Esophagus mucosa (tissue), 1 donor: ENCODE measurements at places on chromosomes 3 and 15.

GRCh38 chr15:70113304-70113700 lies 15.6 kb upstream of the TLE3 start:
- peak; percentile 9 for ATAC-seq

- ATAC-seq = no peak
Observed at GRCh38 chr15:65918357-65918920, 49.1 kb downstream of the RAB11A start.

GRCh38 chr3:115359536-115359935 lies 212.4 kb upstream of the ZBTB20 start:
- no peak for ATAC-seq

GRCh38 chr3:28243424-28244106 lies 2.1 kb downstream of the CMC1 start:
- no peak for ATAC-seq

GRCh38 chr15:51889486-51889885 lies 60.0 kb downstream of the TMOD3 start:
- ATAC-seq = no peak

GRCh38 chr3:9783954-9784353 lies 8.3 kb downstream of the TADA3 start:
- ATAC-seq = no peak

DNA sequence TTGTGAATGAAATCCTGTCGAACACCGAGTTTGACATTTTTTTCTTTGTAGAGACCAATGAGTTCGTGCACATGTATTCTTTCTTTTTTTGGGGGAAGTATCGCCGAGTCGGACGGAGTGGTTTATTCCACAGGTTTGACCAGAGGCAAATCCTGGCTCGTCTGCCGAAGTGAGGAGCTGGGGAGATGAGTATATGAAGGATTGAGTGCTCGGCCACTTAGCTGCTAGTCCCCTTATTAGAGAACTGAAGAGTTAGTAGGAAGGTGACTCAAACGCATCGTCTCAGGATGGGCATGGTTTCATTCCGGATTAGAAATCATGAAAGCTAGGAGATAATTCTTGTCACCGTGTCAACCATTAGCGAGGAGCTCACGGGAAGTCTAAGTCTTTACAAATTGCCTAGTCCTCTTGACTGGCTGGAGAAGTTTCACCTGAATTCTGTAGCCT lies 154.7 kb upstream of the GOLIM4 start:
- no peak for ATAC-seq

GRCh38 chr3:32110233-32110760 lies 3.9 kb downstream of the GPD1L start:
- ATAC-seq = no peak

DNA sequence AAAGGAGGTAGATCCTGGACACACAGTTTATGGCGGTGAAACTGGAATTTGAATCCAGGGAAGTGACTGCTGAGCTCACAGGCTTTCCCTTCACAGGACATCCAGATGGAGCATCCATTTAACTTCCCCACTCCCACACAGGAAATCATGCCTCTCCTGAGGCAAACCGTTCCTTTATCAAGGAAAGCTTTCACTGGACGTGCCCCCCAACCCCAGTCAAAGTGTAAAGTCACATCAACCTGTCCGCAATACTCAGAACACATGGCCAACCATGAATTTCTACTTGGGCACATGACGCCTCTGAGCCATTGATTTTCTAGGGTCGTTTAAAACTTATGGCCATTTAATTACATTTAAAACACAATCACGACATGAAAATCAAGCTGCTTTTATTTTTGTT lies 2.9 kb downstream of the PCOLCE2 start:
- ATAC-seq = no peak

DNA sequence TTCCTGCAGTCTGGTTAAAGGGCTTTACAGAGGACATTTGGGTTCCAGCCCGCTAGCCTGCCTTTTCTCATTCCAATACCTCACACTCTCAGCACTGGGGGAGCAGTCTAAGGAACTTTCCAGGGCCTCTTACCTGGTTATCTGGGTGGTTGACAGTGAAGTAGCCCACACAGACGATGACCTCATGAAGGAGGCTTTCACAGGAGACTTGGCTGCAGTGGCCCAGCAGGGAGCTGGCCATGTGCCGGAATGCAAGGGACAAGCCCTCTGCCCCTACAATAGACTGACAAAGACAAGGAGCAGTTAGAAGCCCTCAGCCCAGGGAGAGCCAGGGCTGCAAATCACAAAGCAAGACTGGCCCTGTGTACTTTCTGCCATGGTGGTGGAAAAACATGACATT lies 39.5 kb downstream of the ISL2 start:
- no peak for ATAC-seq

DNA sequence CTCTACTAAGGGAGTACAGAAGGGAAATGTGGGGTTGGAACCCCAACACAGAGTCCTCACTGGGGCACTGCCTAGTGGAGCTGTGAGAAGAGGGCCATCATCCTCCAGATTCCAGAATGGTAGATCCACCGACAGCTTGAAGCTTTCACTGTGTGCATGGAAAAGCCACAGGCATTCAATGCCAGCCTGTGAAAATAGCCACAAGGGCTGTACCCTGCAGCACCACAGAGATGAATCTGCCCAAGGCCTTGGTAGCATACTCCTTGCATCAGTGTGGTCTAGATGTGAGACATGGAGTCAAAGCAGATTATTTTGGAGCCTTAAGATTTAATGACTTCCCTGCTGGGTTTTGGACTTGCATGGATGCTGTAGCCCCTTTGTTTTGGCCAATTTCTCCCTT lies 39.3 kb upstream of the KCNMB2 start:
- no peak for ATAC-seq

GRCh38 chr3:22117091-22117490 lies 366.1 kb upstream of the ZNF385D start:
- ATAC-seq = no peak

GRCh38 chr3:50415061-50415460 lies 55.7 kb upstream of the TMEM115 start:
- no peak for ATAC-seq

- no peak for ATAC-seq
Observed at GRCh38 chr15:68057758-68058157, 3.6 kb downstream of the PIAS1 start.
